ENCODE measurements at places on chromosomes 12 and 14.

DNA sequence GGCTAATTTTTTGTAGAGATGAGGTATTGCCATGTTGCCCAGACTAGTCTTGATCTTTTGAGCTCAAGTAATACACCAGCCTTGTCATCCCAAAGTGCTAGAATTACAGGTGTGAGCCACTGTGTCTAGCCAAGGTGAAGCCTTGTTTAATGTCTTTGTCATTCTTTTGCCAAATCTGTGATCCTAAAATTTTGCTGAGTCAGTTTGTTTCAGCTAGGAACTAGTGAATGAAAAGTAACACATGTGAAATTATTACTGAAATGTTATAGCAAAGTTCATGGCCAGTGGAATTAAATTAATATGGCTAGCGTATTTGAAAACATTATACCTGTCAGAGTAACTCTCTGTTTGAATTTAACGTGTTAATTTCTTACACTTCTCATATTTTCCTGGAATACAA lies 26.5 kb upstream of the EPS8 start:
- DNase-seq: no peak

DNA sequence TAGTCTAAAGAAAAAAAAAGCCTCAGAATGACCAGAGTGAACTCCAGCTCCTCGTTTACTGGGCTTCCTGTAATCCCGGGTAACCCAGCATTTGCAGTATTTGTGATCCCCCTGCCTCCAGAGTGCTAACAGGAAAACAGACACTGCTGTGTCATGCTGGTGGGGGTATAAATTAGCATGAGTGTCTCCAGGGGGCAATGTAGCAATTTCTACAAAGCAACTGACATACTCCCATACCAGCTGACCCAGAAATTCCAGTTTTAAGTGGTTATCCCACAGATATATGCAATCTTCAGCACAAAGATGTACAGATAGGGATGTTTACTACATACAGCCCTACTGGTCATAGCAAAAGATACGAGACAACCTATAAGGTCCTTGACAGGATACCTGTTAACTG lies 18.8 kb downstream of the TTC7B start:
- DNase-seq: peak; percentile 46

GRCh38 chr12:99267038-99267437 lies 380.5 kb upstream of the GARIN6 start:
- DNase-seq: no peak

DNA sequence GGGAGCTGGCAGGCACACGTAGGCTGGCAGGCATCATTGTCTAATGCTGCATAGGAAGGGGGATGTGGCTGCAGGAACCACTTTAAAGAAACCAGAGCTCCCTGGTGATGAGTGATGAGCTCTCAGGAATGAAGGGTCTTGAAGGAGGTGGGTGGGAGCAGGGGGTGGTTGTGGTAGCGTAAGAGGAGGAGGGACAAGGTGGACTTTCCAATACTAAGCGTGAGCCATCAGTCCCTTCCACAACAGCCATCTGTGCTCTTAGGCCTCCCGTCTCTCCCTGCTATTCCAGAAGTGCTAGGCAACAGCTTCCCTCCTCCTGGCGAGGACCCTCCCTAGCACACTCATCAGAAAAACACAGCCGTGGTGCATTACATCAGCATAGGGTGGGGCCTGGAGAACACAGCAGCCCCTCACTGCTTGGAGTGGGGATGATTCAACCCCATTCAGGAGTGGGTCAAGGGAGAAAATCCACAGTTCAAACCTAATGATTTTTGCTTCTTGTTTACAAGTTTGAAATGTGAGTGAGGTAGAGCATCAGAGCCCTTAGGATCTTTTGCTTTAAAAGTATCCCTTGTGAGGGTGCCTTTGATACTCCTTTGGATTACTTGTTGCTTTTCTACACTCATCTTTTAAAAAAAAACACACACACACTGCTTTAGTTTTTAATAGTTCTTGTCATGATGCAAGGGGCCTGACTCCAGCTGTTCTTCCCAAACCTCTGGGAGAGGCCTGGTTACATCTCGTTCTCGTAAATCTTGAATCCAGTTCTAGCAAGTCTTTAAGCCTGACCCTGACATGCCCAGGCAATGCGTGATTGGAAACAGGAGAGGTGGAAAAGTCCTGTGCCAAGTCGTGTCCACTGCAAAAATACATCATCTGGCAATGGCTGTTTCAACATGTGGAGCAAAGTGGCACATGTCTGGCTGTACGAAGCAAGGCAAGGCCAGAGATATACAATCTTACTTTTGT lies 356.4 kb upstream of the DDHD1 start:
- DNase-seq: peak; percentile 72

- peak; percentile 75 for DNase-seq
Measured at GRCh38 chr14:21534576-21534975, 8.4 kb upstream of the SALL2 start.

DNA sequence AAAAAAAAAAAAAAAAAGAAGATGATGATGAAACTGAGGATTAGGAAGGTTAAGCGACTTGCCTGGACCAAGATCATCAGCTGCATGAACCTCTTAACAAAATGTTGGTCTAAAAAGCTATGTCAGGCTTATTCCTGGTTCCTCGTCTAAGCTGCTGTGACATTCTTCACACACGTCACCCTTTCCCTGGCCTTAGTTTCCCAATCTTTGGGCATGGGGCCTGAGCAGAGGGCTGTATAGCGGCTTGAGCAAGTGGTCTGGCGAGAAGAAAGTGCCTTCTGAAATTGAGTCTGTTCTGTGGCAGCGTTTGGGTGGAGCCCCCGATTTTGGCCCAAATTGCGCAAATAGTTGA lies 58.7 kb upstream of the CCND2 start:
- DNase-seq: no peak

- DNase-seq: peak; percentile 64
Measured at GRCh38 chr12:10941916-10942607, 3.0 kb upstream of the TAS2R14 start.

DNA sequence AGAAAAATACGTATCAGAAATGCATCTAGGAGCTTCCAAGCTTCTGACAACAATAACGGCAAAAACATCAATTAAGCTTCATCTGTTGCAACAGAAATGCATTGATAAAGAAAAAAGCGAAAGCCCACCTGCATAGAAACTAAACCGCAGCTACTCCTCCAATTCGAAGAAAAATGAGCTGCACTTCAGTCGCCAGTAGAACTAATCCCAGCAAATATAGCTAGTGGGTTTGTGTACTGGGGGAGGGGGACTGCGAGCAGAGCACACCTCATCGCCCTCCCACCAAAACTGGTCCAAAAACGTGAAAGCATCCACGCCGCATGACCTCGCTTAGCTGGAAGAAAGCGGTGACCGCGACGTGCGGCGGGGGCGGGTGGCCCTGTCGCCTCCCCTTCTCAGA lies 1.2 kb downstream of the SLC35F4 start:
- DNase-seq: no peak

GRCh38 chr14:30054201-30054600 lies 126.6 kb upstream of the PRKD1 start:
- no peak for DNase-seq

DNA sequence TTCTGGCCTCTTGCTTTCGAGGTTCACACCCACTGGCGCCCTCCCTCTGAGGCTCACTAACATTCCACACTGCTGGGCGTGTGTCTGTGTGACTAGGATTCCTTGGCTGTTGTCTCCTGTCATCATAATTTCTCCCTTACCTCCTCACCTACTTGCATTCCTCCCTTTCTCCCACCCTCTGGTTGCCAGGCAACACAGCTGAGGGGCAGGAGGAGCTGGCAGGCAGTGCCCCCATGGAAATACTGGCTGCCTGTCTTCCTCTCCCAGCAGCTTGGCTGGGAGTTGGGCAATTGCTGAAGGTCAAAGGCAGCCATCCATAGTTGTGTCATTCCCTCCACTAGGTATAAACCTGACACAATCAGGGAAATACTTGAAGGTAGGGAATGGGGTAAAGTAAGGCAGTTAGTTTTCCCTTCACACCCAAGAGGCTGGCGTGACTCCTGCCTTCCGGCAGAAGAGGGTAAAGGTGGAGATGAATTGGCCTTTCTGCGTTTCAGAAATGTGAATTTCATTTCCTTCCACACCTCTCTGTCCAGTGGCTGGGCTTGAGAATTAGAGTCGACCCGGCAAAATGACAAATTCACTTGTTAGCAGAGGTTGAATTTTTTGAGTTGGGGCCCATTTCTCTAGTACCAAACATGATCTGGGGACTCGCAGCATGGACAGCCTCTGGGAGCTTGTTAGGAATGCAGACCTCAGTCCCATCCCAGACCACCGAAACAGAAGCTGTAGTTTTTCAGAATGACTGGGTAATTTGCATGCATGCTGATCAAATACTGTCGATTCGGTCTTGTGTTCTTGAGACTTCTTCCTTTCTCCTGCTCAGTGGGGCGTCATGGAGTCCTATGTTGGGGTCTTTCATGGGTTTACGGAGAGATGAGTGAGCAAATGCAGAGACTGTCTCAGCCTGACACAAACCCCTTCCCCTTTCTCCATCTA lies 24.3 kb upstream of the EMP1 start:
- DNase-seq: peak; percentile 67

- peak; percentile 90 for DNase-seq
Measured at GRCh38 chr12:123075646-123076171, 75.2 kb downstream of the PITPNM2 start.

DNA sequence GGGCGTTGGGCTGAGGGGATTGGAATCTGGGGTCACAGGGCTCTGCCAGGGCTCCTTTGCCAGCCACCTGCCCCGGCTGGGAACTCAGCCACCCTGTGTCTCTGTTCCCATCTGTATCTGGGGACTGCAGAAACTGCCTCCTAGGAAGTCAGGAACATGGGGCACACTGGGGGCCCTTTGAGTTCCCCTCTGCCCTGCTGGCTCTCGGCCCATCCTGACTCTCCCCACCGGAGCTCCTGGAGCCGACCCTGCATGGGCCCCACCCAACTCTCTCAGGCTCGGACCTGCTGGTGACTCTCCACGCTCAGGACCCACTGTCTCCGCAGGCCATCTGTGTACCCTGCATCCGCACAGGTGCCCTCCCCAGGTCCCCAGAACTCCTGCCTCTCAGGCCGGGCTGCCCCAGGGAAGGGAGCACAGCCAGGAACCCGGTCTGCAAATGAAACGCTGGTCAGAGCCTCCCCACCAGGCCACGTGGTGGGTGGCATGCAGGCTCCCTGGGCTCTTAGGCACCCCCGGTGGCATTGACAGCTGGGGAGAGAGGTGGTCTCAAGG lies 82.8 kb downstream of the KIF26A start:
- no peak for DNase-seq

DNA sequence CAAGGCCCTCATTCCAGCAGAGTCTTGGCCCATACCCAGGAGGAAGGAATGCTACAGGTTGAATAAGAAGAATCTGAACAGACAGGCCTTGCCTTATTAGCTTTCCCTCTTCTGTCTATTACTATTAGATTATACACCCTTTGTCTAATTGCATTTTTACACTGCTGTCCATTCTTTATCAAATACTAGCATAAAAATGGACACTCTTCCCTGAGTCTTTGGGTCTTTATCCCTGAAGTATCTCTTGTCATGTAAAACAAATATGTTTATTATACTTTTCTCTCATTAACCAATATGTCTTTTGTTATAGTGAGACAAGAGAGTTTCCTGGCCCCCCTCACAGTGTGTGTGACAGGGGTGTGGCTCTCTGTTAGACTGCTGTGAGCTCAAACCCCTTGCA lies 897.4 kb upstream of the SEL1L start:
- no peak for DNase-seq

- DNase-seq: no peak
Measured at GRCh38 chr14:38847161-38847560, 255.9 kb downstream of the SEC23A start.

GRCh38 chr12:131074221-131075083 lies 120.7 kb downstream of the ADGRD1 start:
- no peak for DNase-seq

- no peak for DNase-seq
Measured at GRCh38 chr14:95891742-95892141, 15.1 kb downstream of the TUNAR start.

DNA sequence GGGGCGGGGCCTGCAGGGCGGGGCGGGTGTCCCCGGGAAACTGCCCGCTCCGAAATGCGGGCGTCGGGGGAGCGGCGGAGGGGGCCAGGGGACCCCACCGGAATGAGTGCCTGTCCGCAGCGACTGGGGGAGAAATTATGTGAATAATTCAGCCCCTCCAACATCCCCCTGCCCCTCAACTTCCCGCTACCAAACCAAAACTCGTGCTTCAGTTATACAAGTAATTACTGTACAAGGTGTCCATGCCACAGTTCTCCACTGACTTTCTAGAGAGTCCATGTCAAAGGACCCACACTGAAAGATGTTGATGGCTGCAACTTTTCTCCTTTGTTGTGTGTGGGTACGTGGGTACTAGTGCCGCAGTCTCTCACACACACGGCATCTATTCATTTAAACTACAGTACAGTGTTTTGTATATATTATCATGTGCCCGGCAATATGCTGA lies 414 bp upstream of the CDK17 start:
- peak; percentile 36 for DNase-seq

DNA sequence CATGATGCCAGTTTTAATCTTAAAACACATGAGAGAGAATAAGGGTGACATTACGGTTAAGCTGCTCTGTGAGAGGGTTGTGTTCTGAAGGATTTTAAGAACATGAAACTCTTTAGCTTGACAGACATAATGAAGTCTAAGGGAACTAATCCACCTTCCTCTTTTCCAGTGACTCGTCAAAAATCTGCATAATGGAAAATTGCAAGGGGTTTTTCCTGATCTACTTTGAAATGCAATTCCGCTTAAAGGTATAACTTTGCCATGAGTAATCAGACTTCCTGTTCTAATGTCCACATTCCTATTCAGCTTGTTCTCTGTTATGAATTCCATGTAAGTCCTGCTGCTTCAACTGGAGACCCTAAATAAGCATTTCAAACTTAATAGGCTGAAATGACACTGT lies at the start of gene ZNF705A:
ZNF705A (plus strand) TSS at position 171 of the 400 bp plus-strand sequence. CDS start 15,611 bp downstream, outside the sequence.
- DNase-seq: no peak

- no peak for DNase-seq
Measured at GRCh38 chr14:24848102-24848790, 201.7 kb downstream of the STXBP6 start.

DNA sequence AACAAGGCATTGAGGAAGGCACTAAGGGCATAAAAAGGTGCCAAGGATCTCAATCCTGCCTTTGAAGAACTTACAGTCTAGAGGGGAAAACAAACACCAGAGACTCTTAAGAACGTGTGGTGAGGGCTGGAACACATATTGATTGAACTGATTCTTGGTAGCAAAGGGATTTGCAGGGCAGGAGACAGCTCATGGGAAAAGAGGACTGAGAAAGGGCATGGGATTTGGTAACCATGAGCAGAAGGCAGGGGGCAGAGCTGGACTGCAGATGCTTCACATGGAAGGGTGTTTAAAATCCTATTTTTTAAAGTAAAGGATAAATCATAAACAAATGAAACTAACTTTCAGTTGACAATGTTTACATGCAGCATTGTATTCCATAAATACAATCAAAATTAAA lies 203.1 kb downstream of the ITPR2 start:
- DNase-seq: no peak
